ENCODE measurements at places on chromosomes 2 and 18. TPM values are rescaled to one million over a fixed set of nuclear protein-coding genes. Genes with fewer than 3 reads are reported as not detected.

The WDR75 gene
- total RNA-seq, result 31.8 TPM

GRCh38 chr2:85800586-85800985, 46.8 kb downstream of the ATOH8 start:
- DNase-seq, result peak; percentile 1

- DNase-seq, result no peak
Observed at GRCh38 chr2:203893401-203893800, 25.8 kb downstream of the CTLA4 start.

GRCh38 chr2:73187549-73187948, 14.8 kb upstream of the NOTO start:
- DNase-seq, result no peak

GRCh38 chr2:84231478-84231877, 227.6 kb downstream of the SUCLG1 start:
- DNase-seq, result no peak
